ENCODE measurements at places on chromosomes 11 and 22.

- DNase-seq = no peak
These were observed 18.2 kb downstream of the CELF1 start for GRCh38 chr11:47534704-47535251.

- DNase-seq = peak; percentile 61
These were observed 33.7 kb upstream of the APOBEC3A start for GRCh38 chr22:38923463-38924346.

DNA sequence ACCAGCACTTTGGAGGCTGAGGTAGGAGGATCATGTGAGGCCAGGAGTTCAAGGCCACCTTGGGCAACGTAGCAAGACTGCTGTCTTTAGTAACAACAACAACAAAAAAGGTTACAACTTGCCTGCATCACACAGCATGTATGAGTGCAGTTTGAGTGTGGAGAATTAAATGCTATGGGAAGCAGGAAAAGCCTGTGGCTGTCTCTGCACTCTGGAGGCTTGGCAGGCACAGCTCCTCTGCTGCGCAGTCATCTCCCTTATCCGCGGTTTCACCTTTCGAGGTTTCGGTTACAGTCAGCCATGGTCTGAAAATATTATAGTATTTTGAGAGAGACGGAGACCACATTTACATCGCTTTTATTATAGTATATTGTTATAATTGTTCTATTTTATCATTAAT is 2.9 kb downstream of the MICAL2 start:
- DNase-seq = peak; percentile 51

GRCh38 chr11:849951-850774 is 7.5 kb downstream of the TSPAN4 start:
- DNase-seq = no peak

- peak; percentile 4 for DNase-seq
These were observed 24.9 kb upstream of the EMSY start for GRCh38 chr11:76419896-76420295.

GRCh38 chr22:37353839-37354238 is 71.5 kb downstream of the CYTH4 start:
- no peak for DNase-seq

DNA sequence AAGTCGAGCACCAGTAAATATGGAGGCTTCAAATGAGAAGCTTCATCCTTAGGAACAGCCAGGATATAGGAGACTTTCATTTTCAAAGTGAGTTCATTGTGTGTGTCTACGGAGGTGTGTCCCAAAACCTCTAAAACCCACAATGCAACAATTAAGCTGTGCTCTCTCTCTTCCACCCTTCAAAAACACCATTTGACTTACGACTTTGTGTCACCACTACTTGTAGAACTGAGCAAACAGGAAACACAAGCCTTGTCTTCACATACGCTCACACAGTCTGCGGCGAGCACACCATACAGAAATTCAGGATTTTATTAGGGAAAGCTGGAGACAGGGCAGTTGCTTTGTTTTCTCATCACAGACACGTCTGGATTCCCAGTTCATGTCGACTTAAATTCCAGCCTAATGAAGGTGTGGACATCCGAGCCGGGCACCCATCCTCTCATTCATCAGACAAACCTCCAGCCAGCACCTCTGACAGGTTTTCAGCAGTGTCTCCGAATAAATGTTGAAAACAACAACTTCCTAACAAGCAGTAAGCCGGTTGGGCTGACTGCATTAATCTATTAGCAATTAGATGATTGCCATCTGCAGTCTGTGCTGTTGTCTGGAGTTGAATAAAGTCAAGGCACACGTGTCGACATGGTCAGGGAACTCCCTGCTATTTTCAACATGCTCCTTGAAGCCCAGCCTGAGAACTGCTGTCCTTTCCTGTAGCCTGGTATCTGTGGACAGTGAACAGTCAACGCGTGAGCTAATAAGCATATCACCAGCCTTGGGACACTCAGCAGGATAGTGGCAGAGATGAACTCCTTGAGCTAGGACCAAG is 1411.1 kb downstream of the BRD1 start:
- no peak for DNase-seq

GRCh38 chr11:19380375-19380774 is 139.6 kb upstream of the E2F8 start:
- DNase-seq = peak; percentile 85

- peak; percentile 79 for DNase-seq
These were observed 26.2 kb downstream of the DNHD1 start for GRCh38 chr11:6523253-6523652.

DNA sequence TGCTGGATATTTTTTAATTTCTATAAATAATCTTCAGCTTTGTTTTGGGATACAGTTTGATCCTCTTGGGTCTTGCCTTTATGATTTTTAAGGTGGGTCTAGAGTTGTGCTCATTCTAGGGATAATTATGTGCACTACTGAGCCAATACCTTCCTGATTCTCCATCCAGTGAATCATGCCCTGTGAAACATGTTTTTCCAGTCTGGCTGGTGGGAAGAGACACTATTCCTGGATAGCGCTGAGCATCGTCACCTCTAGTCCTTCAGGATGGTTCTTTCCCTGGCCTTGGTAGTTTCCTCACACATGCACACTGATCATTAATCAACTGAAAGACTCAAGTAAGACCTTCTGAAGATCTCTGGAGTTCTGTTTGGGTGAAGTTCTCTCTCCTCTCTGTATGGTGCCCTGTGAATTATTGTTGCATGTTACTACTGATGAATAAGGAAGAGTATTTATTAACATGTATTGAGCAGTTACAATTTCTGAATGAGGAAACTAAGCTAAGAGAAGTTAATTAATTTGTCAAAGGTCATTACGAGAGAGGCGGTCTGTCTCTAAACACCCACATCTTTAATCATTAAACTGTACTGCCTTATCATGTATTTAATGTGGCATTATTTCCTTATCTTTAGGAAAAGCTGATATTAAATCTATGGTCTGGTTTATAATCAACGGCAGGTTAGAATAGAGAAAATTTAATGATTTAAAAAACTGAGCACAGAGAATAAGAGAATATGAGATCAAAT is 39.1 kb upstream of the LIPT2 start:
- no peak for DNase-seq

DNA sequence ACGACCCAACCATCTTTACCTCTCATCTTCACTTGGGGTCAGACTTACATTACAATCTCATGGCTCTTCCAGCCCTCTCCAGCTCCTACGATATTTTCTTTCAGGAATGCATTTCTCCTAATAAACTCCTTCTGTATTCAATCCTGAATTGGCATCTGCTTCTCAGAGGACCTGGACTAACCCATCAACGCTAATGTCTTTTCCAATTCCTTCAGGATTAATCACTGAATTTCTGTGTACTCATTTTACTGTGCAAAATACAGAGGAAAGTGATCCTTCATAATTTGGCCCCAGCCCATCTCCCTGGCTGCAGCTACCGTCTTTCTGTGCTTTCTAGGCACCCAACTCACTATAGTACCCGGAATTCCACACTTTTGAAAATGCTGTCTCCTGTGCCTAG is 239.2 kb downstream of the METTL15 start:
- no peak for DNase-seq

GRCh38 chr11:47675851-47676250 is 33.5 kb upstream of the MTCH2 start:
- DNase-seq = no peak

GRCh38 chr22:47631571-47632102 is 869.2 kb downstream of the TBC1D22A start:
- DNase-seq = no peak

- DNase-seq = peak; percentile 10
These were observed 44.6 kb upstream of the EP300 start for GRCh38 chr22:41047801-41048211.

DNA sequence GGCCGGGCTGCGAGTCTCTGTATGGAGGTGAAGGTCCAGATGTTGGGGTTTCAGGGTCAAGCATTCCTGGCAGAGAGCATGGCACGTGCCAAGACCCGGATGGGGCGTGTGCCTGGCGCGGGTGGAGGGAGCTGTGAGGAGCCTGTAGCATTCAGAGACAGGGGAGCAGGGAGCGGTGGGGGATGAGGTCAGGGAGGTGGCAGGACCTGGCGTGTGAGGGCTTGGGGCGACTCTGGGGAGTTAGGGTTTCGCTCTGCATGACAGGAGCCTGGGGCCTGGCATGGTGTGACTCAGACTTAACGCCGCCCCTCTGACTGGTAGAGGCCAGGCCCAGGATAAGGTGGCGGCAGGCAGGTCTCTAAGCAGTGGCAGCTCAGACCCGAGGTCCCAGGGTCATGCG is 103.0 kb downstream of the KCNQ1 start:
- DNase-seq = no peak

- peak; percentile 74 for DNase-seq
These were observed 315.3 kb downstream of the TMEM135 start for GRCh38 chr11:87352759-87353707.

DNA sequence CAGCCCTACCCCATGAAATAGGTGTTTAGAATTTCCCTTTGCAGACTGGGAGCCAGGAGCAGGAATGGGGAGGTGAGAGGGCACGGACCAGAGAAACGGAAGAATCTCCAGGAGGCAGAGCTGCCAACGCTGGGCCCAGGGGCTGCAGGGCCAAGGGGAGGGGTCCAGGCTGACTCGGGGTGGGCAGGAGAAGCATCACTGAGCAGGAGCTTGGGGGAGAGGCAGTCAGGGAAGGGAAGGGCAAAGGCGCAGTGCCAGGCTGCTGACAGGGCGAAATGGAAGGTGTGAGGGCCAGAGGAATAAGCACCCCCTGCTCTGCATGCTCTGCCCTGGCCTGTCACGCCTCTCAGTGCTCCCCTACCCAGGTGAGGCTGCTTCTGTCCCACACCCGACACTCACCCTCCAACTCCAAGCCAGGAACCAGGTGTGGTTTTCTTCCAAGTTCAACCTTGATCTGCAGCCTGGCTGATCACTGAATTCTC is 14.5 kb downstream of the LRRC32 start:
- no peak for DNase-seq

DNA sequence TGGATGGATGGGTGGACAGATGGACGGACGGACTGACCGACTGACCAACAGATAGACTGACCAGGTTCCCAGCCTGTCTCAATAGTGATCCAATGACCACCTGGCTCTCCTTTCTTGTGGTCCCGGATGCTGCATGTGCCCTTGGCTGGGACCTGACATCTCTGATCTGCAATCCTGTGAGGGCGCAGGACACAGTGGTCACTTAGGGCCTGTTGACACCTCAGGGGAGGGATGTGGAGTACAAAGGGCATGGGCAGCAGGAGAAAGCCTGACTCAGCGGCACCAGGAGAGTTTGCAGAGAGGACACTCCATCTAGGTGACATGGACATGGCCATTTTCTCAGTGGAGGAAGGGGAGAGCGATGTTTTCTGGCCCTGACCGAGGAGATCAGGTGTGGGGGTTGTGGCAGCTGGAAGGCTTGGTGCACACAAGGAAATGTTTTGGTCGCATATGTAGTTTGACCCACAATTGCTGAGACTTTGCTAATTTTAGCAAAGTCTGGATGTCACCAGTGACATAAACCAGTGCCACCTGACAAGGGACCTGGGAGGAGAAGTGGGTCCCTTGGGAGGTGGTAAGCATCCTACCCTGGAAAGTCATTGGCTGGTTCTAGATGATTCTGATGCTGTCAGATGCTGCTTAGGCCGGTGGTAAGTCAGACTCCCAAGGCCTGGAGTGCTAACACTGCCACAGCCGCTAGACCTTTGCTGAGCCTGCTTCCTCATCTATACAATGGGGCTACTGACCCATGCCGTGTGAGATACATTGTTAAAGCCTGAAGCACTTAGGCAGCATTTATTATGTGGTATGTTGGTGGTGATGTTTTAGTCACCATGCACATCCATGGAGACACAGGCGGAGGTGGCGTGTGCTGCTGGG is 50.7 kb downstream of the CD82 start:
- no peak for DNase-seq

- peak; percentile 84 for DNase-seq
These were observed 5.0 kb upstream of the MRPL11 start for GRCh38 chr11:66443602-66444001.

- peak; percentile 39 for DNase-seq
These were observed 55.8 kb upstream of the RRAS2 start for GRCh38 chr11:14414470-14415461.

DNA sequence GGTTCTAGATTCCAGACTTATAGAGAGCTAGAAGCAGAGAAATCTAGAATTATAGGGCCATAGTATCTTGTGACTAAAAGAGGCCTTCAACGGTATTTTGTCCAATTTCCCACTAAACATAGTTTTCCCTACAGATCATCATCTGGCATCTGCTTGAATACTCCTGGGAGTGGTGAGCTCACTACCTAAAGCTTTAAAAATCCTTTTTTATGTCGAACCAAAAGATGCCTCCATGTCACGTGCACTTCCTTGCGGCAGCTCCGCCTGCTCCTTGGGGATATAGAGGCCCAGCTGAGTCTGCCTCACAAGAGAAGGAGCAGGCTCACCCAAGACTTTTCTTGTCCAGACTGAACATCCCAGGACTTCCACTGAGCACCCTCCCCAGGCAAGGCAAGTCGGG is 4.3 kb upstream of the MB start:
- DNase-seq = no peak

DNA sequence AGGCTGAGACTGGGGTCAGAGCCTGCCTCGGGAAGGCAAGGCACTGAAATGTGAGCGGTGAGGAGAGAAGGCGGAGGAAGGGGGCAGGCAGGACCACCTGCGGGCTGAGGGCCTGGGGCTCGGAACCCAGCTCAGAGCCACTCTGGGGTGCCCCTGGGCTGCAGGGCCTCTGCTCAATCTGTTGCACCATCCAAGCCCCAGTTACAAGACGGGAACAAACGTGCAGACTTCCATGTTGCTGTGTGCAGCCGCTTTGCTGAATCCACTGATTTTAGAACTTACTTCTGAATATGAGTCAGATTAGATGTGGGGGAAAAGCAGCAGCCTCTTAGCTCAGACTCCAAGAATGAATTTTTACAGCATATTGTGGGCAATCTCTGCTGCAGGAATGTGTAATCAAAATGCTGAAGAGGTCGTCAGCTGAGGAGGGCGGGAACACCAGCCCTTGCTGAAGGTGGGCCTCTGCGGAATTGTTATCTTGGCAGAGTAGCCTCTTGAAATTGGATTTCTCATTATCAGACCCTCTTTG is 21.6 kb downstream of the PARVG start:
- DNase-seq = peak; percentile 81

DNA sequence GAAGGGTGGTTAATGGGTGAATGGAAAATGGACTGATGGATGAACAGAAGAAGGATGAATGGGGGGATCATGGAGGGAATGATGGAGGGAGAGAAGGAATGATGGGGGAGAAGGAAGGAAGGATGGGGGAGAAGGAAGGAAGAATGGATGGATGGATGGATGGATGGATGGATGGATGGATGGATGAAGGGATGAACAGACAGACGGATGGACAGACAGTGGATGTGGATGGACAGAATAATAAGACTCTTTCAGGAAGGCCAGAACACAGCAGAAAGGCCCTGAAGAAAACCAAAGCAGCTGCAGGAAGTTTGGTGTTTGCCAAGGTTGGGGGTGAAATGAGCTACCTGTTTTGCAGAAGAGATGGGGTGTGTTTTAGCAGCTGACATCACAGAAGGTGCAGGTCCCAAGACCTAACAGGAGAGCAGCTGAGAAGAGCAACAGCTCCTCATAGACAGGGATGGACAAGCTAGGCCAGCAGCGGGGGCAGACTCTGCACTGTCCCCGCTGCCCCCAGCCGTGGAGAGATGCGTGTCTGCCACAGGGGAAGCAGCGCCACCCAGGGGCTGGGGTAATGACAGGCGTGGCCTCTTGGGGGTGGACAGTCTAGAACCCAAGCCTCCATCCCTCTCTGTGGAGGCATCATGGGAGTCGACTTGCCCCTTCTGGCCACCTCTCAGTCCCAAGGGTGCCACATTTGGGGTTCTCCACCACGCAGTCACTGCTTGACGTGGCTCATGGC is 17.9 kb downstream of the C1QTNF6 start:
- no peak for DNase-seq

GRCh38 chr11:75966537-75967287 is 151.7 kb downstream of the UVRAG start:
- peak; percentile 88 for DNase-seq
